ENCODE measurements at places on chromosomes 12 and 14.

GRCh38 chr12:50621399-50622300, 116.9 kb downstream of the DIP2B start:
- no peak for DNase-seq

DNA sequence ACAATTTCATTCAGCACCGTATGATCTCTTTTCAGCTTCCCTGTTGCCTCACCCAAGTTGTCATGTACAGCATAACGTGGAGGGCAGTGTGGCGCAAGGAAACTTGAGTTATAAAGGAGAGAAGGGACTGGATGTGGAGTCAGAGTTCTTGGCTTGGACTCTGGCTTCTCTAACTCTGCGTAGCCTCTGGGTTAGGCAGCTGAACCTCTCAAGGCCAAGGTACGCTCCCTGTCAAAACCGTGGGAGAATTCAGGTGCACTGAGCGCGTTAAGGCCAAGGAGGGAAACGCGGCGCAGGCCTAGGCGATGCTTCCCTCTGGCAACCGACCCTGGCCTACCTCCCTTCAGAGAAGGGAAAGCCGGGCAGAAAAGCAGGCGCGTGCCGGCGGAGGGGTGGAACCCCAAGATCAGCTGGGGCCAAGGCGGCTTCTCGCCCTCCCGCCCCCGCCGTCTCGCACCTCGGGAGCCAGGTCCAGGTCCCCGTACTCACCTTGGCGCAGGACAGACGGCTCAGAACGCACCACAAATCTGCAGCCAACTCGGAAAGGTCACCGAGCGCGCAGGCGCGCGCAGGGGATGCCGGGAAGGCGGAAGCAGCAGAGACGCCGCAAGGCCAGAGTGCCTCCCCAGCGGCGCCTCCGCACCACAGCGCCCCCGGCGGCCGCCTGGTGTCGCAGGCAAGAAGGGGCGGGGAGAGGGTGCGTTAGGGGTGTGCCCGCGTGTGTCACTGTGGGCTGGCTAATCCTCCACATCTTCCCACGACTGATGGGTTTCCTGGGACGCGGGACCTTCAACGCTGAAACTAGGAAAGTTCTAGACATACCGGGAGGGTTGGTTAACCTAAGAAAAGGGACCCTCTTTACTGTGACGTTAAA, 7.0 kb upstream of the TDRD9 start:
- peak; percentile 71 for DNase-seq

DNA sequence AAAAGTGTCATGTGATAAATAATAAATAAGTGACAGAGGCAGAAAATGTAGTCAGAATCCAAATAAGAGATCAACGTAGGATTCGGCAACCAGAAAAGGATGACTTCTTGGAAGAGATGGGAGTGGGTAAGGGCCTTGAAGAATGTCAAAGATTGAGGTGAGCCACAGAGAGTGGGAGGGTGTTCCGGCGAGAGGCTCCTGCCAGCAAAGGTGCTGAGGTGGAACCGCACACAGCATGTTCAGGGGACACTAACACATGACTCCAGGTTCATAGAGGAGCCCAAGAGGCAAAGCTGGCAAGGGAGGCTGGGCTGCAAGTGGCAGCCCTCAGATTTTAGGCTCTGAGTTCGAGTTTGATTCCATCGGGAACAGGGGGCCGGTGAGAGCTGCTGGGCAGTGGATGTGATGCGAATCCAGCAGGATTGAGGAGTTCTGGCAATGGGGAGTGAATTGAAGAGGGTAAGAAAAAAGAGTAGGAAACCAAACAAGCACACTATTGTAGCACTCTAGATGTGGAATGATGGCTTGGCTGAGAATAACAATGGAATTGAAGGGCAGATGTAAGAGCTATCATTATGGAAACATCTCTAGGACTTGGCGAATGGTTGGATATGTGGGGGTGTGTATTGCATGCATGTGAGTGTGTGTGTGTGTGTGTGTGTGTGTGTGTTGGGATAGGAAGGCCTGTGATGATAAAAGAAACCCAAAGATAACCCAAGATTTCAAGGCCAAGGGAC, 36.5 kb downstream of the LRRC74A start:
- no peak for DNase-seq

GRCh38 chr12:39887856-39888255, 218.0 kb downstream of the SLC2A13 start:
- no peak for DNase-seq

DNA sequence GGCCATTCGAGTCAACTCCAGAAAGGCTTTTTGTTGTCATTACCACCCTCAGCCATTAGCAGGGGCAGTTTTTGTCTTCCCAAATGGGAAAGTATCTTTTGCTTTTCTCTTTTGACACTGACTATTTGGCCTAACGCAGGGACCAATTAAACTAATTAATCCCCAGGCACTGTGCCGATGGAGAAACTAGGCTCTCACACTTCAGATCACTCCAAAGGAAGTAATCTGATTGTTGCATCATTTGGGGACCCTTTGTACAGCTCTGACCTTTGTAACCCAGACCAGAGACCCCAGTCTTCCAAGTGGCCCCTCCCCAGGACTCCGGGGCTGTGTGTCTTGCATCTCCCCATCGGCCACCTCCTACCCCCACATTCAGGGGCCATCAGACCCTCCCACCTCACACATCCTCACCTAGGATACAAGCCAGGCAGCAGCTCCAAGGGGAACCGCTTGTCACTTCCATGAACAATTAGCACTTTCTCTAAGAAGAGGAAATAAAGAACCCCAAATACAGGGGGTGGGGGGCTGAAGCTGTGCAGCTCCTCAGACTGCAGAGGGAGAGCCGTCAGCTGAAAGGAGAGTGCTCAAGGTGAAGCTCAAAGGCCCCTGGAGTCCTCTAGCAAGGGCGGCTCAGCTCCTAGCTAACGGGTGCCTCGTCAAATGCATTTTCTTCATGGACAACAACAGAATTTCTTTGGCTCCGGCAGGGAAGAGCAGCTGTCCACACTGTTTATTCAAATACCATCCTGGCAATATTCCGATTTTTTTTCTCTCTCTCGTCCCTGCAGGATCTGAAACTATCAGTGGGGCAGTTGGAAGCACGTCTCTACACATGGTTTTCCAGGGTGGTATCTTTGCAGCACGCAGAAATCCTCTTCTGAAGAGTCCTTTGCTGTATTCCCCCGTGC, 64.3 kb upstream of the DIO3 start:
- DNase-seq: no peak

DNA sequence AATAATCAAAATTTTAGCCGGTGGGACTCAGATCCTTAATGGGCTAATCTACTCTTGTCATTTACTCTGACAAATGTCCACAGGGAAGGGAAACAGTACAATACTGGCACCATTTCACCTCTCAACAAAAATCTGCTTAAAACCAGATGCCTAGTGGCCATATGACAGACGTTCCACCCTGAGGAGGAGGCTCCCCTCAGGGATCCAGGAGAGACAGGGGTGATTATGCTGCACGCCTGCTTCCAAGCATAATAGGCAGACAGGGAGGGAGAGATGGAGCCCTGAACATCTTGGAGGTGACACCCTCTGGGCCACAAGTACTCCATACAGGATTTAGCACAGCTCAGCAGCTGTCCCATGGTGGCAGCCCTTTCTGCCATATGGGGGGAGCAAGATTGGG, 24.8 kb upstream of the AKAP6 start:
- no peak for DNase-seq

DNA sequence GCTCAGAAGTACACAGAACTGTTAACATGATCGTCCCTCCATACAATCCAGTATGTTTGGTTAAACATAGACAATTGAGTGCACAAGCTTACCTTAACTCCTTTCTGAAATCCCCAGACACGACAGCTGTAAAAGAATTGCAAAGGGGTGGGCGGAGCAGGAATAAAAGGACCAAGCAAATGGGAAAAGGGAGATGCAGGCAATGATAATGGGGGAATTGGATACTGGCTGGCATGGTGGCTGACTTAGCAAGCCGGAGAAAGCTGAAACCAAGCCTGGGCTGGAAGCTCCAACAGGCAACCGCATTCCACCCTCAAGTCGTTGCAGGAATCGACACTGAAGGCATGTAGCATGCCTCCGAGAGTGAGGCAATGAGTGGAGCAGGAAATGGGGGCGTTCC, 96.8 kb upstream of the TMEM132C start:
- DNase-seq: no peak

DNA sequence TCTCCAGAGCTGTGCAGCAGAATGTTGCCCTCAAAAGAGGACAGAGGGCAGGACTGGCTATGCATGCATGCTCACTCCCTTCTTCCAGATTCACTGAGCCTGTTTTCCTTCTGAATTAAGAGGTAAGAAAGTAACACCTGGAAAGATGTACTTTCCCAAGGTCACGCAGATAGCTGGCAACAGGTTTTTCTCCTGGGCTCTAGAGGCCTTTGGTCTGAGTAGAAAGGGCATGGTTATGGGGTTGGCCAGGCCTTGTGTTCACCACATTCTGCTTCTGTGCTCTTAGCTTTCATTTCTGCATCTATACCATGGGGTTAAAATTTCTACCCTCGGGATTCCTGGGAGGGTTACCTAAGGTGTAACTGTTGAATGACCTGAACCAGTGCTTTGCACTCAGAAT, 57.5 kb downstream of the RASSF3 start:
- no peak for DNase-seq

GRCh38 chr14:70080076-70080475, 108.7 kb downstream of the SLC8A3 start:
- no peak for DNase-seq

GRCh38 chr12:82757059-82757458, 70.4 kb downstream of the TMTC2 start:
- DNase-seq: no peak

- DNase-seq: no peak
Measured at GRCh38 chr14:56094076-56094475, 24.1 kb upstream of the PELI2 start.

DNA sequence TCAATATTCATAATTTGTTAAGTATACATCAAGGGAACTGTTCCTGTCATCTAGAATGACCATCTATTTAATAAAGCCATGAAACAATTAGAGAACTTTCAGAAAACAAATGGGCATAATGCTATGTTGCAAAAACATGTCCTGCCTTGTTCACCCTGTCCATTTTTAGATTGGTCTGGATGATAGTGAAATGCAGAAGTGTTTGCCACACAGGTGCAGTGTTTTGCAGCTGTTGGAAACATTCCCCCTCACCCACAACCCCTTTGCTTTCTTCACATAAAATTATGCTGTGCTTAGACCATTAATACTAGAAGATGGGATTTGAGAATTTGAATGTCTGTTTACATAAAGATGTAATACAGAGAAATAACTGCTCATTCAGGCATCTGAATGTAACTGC, 36.5 kb downstream of the LEMD3 start:
- DNase-seq: no peak

All from GM12878 (cell line).